ENCODE measurements at places on chromosomes 12 and 14.

DNA sequence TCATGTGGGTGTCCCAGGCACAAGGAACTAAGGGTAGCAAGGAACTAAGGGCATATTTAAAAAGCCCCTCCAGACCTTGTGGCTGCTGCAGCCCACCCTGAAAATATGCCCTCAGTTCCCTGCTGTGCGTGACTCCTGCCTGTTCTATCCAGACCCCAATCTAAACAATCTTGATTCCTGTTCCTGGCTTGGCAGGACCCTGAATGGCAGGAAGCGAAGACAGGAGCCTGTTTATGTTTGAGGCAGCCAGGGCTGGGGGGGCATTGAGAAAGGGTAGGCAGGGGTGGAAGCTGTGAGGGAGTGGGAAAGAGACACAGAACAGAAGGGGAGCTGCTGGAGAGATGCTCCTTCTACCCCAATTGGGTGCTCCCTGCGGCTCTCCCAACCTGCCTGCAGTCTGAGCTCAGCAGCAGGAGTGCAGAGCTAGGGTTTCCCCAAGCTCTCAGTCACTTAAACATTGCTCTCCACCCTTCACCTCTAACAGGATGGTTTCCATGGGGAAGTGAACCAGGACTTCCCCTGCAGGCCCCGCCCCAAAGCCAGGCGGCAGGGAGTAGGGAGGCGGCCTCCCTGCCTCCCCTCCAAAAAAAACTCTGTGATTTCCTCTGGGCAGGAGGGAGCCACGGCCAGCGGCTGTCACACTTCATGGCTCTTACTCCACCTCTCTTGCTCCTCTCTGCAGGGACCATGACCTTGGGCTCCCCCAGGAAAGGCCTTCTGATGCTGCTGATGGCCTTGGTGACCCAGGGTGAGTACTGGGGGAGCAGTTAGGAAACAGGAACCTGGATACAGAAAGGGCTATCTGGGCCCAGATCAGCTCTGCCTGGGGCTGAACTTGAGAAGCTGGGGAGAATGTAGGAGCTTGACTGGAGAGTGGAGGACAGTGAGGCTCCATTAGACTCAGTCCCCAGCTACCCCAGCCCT lies 4.7 kb downstream of the ACVRL1 start:
- DNase-seq, result no peak

GRCh38 chr12:5498076-5498475 lies 66.2 kb downstream of the NTF3 start:
- no peak for DNase-seq

DNA sequence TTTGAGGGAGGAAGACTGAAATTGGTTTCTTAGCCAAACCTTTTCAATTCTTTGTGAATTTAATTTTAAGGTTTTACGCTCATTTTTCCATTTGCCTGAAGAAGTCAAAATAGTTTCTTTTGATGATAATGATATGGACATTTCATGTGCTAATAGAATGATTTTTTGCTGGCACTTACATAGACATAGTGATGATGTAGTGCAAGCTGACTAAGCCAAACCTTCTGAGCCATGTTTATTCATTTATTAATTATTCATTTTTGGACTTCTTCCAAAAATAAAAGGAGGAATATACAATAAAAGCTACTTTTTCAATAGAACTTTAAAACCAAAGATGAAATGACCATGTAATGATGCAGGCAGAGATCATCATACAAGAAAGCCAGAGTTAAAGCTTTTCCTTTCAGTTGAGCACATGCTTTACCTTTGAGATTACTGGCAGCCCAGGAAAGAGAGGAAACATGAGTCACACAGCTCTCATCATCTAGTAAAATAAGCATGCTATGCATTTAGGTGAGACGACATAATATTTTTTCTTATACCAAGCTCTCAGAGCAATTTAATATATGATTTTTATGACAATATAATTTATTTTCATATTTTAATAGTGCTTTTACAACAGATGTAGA lies 24.8 kb downstream of the KCNA1 start:
- no peak for DNase-seq

GRCh38 chr14:46048127-46048526 lies 603.5 kb downstream of the RPL10L start:
- no peak for DNase-seq

DNA sequence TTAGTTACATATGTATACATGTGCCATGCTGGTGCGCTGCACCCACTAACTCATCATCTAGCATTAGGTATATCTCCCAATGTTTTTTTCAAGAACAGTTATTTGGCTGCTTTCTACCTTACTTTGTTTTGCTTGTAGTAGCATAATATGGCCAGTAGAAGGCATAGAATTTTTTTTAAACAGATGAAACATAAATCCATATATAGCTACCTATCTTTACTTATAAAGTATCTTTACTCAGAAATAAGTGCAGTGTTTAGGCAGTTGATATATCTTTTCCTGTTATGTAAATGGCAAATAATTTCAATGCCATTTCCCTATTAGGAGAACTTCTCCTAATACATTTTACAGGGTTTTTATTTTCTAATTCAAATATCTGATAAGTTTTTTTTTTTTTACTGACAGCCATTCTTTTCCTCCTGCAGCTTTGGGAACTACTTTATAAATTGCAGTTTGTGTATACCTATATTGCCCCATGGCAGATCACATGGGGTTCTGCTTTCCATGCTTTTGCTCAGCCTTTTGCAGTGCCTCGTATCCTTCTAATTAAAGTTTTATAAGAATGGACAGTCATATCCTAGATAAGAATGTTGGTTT lies 143.1 kb downstream of the PCNX1 start:
- DNase-seq, result no peak

GRCh38 chr14:89277203-89277602 lies 139.8 kb downstream of the FOXN3 start:
- DNase-seq, result no peak

DNA sequence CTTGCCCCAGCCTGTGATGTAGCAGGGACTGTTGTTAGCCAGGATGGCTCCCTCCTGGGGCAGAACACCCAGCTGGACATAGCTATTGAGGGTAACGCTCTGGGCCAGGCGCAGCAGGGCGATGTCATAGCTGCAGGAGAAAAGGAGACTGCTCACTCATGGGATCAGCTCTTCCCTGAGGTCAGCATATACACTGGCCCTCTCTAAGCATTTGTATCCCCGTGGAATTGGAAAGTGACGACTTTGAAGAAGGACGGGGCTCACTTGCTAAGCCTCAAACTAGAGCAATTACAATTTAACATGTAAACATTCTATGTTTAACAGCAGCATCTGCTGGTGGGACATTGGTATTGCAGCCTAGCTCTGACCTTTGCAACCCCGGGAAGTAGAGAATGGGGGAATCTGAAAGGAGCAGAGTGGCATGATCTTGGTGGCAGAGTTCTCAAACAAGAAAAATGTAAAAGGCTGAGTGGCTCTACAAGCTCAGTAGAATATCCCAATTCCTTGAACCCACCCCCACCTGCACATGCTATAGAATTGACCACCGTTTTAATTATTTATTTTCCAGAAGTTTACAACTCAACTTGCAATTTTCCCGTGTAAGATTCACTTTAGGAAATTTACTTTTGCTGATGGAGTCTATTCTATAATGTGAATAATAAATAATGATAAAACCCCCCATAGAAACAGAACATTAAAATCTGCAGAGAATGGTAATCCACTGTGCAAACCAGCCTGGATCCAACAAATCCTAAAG lies 5.0 kb downstream of the CELA1 start:
- peak; percentile 76 for DNase-seq

- DNase-seq, result no peak
Observed at GRCh38 chr14:102241147-102241546, 63.8 kb downstream of the MOK start.

DNA sequence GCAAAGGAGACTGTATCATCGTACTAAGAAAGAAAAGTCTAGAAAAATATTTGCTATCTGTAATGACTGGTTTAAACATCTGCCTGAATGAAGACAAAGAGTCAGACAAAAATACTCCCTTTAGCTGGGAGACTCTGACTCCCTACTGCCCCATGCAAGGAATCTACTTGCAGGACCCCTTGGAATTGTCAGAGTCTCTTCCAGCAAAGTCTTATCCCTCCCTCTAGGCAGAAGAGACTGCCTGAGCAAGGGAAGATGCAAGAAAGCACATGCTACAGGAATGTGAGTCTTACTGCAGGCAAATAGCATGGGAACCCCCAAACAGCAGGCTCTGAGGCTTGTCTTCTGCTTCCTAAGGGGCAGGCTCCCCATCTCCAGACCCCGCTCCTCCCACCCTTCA lies 154.0 kb downstream of the KCNA5 start:
- DNase-seq, result no peak

DNA sequence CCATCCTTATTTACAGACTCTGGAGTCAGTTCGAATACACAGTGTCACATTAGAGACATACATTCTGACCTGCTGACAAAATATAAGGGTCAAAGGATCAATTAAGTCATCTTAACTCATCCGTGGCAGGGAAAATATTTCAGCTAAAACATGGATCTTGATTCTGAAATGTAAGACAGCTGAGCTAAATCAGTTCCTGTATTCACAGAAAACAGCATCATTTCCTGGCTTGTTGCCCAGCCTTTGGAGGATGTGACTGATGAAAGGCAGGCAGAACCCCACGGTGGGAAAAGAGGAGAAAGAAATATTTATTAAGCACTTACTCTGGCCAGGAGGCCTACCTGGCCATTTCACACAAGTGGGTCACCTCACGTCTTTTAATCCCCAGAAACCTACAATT lies 101.9 kb downstream of the GAS2L3 start:
- no peak for DNase-seq

- DNase-seq, result no peak
Observed at GRCh38 chr12:56061982-56062381, 18.0 kb upstream of the ERBB3 start.

GRCh38 chr12:104175726-104176247 lies 37.8 kb upstream of the NFYB start:
- DNase-seq, result no peak

DNA sequence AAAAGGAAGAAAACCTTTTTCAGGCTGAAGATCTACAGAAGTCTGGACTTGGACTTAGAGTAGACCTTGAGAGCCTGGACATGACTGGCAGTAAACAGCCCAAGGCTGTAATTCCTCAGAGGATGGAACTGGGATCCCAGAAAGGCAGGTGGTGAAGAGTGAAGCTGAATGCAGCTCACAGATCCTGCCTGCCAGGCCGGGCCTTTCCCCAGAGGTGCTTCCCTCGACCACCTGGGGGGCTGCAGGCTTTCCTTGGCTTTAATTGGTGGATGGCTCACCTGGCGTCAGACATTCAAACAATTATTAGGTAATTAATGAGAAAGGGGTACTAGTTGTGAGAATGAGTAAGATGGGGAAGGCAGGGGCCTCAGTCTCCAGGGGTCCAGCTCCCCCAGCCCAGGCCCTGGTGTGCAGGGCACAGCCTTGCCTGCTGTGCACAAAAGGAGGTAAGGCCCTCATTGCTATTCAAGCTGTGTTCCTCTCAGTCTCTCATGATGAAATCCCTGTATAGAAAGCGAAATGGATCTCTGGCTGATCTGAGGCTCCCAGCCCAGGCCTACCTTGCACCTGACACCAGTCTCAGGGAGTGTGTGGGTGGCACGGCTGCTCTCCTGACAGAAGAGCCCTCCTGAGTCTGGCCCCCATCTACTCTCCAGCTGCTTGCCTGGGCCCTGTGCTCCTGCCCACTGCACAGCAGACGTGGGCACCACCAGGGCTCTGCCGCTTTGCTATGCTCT lies 63.0 kb upstream of the TCL1A start:
- no peak for DNase-seq

DNA sequence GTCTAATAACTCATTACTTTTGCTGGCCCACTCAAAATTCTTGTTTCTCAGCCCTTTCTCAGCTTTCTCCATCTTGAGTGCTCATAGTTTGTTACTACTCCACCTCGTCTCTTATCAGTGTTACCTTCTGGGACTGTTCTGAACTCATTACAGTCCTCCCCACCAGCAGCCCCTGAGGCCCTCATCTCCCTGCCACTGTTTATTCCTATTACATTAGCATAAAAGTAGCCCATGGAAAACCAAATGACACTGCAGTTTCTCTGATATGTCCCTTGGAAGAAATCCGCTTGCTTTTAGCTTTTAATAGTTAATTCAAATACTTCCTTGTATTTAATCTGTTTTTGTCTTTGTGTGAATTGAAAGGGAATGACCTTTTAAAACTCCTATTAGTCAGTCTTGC lies 7.6 kb downstream of the AKAP6 start:
- no peak for DNase-seq

DNA sequence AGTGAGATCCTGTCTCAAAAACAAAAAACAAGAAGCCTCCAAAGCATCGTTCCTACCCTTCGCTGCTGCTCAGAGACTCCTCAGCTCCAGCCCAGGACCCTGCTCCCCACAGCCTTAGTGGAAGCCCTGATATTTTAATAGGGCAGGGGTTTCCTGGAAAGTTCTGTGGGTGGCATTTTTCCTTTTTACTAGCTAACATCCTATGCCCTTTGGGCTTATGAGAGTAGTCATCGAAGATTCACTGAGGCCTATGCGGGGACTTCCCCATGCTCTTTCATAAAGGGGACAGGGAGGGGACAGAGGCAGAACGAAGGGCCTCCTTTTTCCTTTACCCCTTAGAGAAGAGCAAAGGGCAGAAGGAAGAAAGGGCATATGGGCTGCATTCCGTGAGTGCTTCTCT lies 8.3 kb downstream of the LAG3 start:
- DNase-seq, result no peak

- no peak for DNase-seq
Observed at GRCh38 chr14:32707742-32708500, 230.8 kb upstream of the NPAS3 start.

- DNase-seq, result no peak
Observed at GRCh38 chr14:36316131-36316530, 4.3 kb downstream of the MBIP start.

- DNase-seq, result no peak
Observed at GRCh38 chr14:36344211-36344610, 23.8 kb upstream of the MBIP start.

- DNase-seq, result no peak
Observed at GRCh38 chr12:11902525-11902875, 168.2 kb upstream of the BCL2L14 start.

GRCh38 chr12:52815676-52816588 lies 2.0 kb upstream of the KRT4 start:
- no peak for DNase-seq

GRCh38 chr12:131076791-131077747 lies 123.4 kb downstream of the ADGRD1 start:
- no peak for DNase-seq

- no peak for DNase-seq
Observed at GRCh38 chr14:30725763-30726162, 103.6 kb downstream of the SCFD1 start.

GRCh38 chr12:116171549-116171948 lies 105.9 kb downstream of the MED13L start:
- no peak for DNase-seq

GRCh38 chr14:74712499-74713394 lies at the start of the genes AREL1 and FCF1:
TSS of gene AREL1 (minus strand) at chr14:74713080. CDS start at chr14:74685615, 27,465 bp downstream.
TSS of gene FCF1 (plus strand) at chr14:74713144. CDS start at chr14:74713198, 54 bp downstream.
- DNase-seq, result peak; percentile 67

All from CD8-positive, alpha-beta memory T cell (primary cell).